NCI-H2081 treated with DMSO at 0.1 percent for 48 hours (cell line): ENCODE measurements at places on chromosomes 13 and 19.

GRCh38 chr19:9857920-9858746 lies 23.0 kb downstream of the PIN1 start:
- DNase-seq = no peak

DNA sequence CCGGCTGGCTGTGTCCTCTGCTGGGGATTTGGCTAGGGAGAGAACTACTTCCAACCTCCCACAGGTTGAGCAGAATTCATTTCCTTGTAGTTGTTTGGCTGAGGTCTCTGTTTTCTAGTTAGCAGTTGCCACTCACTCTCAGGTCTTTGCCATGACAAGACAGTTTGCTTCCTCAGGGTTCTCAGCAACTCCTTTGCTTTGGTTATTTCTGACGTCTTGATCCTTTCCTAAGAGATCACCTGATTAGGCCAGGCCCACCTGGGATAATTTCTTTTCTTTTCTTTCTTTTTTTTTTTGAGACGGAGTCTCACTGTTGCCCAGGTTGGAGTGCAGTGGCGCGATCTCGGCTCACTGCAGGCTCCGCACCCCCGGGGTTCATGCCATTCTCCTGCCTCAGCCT lies 9.4 kb upstream of the CACNG8 start:
- no peak for DNase-seq

DNA sequence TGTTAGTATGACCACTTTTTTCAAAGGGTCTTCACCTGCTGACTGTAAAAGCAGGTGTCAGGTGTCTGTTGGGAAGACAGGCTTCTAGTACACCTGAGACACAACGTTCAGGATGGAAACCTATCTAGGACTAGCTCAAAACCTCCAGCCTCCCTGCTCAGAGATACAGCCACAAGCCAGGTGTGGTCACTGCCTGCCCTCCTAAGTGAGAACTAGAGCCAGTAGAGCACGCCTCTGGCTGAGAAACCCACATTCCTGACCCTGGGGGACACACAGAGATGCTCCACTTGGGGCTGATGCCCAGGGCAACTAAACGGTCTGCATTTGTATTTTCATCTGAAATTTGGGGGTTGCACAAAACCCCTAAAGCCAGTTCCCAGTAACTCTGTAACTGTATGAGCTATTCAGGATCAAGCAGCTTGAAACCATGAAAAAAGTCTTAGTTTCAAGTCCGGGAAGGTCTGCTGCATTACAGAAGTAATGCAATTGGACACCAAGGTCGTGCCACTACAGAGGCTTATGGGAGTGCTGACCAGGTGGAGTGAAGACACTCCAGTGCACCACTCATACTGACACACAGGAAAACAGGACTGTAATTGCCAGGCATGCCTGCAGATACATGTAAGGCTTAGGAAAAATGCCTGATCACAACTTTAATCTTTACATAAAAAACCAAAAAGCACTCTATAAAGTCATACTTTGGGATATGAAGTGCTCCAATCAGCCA lies 27.8 kb downstream of the ANKRD10 start:
- no peak for DNase-seq

DNA sequence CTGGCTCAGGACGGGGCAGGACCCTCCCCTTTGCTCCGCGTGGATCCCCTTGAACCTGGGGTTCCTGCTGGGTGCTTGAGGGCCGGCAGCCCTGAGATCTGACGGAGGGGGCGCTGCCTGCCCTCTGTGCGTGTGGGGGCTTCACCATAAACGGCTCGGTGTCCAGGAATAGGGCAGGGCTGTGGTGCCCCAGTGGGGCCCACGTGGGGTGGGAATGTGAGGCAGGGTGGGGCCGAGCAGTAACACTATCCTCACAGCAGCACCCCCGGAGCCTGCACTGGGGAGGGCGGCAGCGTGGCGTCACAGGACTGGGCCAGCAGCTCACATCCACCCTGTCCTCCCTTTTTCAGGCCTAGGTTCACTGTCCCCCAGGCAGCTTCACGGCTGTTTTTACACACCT lies 38.0 kb downstream of the GAS6 start:
- DNase-seq = no peak

DNA sequence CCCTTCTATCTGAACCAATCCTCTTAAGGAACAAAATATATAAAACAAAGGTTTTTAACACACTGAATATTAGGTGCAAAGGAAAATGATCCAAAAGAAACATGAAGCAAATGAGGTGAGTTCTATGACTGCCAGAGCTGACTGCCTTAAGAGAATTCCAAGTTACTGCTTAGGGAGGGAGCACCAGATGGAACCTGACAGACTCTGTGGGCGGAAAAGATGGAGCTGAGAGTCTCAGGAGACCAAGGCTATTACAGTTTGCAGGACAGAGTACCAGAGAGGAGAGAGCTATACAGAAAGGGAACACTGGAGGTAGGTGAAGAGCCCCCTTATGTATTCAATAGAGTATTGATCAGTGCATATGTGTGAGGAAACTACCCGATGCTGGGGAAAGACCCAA lies 87.2 kb downstream of the B3GLCT start:
- DNase-seq = no peak

GRCh38 chr19:33752018-33752800 lies 44.5 kb upstream of the KCTD15 start:
- no peak for DNase-seq

DNA sequence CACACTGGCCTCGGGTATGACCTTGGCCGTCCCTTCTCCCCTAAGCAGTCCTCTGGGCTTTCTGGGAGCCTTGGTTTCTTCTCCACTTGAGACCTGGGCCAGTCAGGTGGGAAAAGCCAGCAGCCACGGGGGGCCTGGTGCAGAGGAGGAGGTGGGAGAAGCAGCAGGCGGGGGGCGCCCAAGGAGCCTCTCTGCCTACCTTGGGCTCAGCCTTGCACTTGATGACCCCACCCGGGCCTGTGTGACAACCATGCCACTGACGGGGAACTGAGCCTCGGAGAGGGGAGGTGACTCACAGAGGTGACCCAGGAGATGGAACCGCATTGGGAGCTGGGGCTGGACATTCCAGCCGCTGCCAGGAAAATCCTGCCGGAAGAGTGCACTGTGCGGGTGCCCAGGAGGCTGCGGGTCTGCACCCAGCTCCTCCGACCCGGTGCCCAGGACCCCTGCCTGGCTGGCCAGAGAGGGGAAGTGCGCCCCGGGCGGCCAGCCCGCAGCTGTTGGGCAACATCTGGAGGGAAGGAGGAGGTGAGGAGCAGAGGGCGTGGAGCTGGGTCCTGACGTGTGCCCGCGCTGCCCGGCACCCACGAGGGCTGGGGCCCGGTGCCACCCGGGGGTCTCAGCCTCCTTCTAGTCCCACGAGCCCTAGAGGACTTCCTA lies 23.4 kb upstream of the SLC7A10 start:
- no peak for DNase-seq

DNA sequence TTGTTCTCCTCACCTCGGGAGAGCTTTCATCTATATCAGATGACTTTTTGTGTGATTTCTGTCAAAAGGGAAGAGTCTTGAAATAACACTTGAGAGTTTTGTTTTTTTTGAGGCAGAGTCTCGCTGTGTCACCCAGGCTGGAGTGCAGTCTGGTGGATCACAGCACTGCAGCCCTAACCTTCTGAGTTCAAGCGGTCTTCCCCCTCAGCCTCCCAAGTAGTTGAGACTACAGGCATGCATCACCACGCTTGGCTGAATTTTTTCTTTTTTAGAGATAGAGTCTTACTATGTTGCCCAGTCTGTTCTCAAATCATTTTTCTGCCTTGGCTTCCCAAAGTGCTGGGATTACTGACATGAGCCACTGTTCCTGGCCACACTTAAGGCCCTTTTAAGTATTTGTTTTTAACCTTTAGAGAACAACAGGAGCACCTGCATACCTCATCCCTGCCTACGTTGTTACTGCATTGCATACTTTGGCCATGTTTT lies 11.4 kb downstream of the NDFIP2 start:
- no peak for DNase-seq

- no peak for DNase-seq
Observed at GRCh38 chr19:29781386-29782259, 30.2 kb upstream of the CCNE1 start.

- DNase-seq = no peak
Observed at GRCh38 chr19:45852145-45852750, 10.7 kb downstream of the SYMPK start.

GRCh38 chr13:98913741-98914140 lies 64.1 kb downstream of the DOCK9 start:
- DNase-seq = no peak

- no peak for DNase-seq
Observed at GRCh38 chr13:39378306-39378705, 224.7 kb downstream of the LHFPL6 start.

GRCh38 chr19:20151617-20152145 lies 15.3 kb upstream of the ZNF486 start:
- no peak for DNase-seq

GRCh38 chr13:46121597-46122163 lies 16.8 kb upstream of the CPB2 start:
- DNase-seq = no peak
